AG09309 (cell line): ENCODE measurements at places on chromosomes 13 and 19.
A peak's percentile ranks its signal among the peaks of the same experiment; 100 is the strongest.

DNA sequence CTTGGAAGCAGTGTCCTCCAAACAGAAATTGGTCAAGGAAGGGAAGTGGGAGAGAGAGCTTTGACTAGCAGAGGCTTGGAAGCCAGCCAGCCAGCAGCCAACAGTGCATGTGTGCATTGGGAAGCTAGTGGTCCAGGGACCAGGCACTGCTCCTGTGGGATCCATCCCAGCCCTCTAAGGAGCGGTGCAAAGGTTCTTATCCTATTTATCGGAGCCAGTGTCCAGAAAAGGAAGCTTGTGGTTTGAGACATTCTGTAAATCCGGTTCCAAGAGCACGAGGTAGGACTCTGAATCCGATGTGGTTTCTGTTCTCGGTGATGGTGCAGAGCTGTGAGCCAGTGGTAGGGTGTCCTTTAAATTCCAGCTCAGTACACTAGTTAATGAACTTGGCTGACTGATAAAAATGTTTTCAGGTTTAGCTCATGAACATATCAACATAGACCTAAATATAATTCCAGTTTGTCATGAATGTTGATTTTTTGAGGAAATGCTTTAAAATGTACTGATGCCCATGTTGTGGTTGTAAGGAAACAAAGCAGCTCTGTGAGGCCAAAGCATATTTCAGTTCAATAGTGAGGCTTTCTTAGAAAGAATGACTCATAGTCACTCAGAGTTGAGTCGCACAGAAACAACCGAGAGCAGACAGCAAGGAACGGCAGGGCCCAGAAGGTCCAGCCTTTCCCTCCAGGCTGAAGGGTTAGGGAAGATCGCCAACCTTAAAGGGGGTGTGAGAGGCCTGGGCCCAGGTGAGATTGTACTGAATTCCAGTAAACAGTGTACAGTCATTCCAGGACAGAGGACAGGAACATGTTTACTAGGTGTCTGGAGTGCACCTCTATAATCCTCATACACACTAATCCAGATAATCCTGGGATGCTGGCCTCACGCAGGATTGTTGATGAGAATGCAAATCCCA is 21.5 kb upstream of the GARRE1 start:
- DNase-seq: peak; percentile 90

DNA sequence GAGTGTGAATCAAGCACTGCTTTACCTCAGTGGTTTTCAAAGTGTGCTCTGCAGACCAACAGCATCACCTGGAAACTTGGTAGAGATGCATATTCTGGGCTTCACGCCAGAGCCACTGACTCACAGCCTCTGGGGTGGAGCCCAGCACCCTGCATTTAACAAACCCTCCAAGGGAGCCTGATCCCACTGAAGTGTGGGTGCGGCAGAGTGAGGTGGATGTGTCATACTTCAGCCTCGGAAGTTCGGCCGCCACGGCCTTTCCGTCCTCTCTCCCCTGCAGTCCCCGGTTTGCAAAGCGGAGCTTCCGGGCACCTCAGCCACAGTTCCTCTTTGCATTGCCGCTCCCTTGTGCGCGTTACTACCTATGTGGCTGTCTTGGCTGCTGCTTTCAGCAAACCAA is 33.3 kb upstream of the MICU2 start:
- no peak for DNase-seq

GRCh38 chr19:16327911-16328823 is 3.5 kb downstream of the KLF2 start:
- no peak for DNase-seq

DNA sequence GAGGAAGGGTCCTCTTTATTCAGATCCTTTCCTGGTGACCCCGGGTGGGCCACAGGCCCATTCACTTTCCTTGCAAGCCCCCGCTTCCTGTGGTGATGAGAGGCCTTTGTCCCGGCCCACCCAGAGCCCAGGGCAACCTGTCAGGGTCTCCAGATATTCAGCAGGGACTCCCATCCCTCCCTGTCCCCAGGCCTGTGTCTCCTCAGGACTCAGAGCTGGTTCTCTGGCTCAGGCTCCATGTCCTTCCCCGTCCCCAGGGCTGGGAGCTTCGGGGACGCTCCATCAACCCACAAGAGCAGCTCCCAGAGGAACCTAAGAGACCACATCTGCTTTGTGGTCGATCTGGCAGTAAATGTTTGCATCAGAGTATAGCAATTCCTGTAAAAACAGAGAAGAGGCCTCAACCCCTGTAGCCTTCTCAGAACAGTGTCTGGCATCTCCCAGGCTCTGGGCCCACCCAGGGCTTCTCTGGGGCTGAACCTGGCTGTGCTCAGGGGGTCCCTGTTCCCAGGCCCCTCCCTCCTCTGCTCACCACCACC is 7.8 kb downstream of the CEACAM4 start:
- no peak for DNase-seq

- DNase-seq: no peak
Observed at GRCh38 chr19:50327013-50327412, 2.2 kb downstream of the KCNC3 start.

DNA sequence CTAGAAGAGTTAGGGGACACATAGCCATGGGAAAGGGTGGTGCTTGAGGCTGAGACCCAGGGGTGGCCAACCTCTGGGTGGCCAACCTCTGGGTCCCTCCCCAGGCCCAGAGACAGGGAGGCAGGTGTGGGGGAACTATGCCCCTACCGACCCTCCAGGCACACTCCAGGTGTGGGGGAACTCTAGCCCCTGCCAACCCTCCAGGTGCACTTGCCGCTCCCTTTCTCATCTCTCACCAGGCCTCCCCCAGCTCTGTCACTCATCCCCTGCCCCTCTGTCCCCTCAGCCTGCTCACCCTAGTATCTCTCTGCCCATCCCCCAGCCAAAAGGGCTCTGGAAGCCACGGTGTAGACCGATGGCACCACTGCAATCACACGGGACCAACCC is 10.6 kb upstream of the VSTM2B start:
- DNase-seq: no peak

DNA sequence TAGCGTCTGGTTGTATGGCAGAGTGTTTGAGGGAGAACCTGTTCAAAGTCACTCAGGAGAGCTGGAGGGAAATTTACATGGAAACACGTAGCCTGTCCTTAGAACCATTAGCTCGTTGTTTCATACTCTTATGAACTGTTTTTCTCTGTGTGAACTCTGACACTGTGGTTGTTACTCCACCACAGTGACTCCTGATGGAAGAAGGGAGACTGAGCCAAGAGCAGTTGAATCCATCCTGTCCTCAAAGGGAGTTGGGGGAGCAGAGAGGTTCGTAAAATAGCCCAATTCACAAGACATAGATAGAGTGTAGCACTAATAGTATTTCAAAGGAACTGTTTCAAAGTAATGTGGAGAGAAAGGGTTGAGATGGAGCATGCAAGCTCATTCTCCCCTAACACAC is 964.8 kb downstream of the PCDH9 start:
- DNase-seq: no peak

DNA sequence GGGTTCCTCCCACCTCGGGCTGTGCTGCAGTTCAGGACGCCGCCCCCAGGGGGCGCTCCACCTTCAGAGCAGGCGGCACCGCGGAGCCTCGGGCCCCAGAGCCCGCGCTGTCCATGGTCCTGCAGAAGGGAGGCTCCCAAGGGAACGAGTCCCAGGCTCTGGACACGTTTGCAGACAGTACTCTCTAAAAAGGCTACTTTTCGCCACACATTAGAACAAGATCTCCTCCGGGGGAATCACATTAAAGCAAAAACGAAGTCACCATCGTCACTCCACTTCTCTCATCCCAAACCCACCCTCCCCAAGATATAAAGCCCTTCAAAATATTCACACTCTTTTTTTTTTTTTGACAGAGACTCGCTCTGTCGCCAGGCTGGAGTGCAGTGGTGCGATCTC is 4.6 kb upstream of the SIGLEC10 start:
- no peak for DNase-seq

DNA sequence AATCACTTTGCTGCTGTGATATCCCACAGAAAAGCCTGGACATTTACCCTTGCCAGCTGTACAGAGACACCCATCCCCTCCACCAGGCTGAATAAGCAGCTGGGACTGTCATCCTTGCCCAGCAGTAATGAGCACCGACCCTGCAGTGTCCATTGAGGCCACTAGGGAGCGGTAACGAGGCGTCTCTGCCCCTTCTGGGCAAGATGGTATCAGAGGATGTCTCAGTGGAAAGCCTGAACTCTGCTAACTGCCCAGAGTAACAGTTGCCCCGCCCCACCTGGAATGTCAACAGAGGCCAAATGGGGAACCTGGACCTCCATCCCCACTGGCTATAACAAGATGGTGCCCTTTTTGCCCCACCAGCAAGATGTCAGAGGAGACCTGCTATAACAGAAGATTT is 22.8 kb upstream of the CEACAM20 start:
- DNase-seq: no peak

GRCh38 chr13:79806821-79807220 is 325.9 kb downstream of the NDFIP2 start:
- no peak for DNase-seq

- DNase-seq: no peak
Observed at GRCh38 chr19:52331757-52332156, 4.3 kb upstream of the ZNF610 start.

DNA sequence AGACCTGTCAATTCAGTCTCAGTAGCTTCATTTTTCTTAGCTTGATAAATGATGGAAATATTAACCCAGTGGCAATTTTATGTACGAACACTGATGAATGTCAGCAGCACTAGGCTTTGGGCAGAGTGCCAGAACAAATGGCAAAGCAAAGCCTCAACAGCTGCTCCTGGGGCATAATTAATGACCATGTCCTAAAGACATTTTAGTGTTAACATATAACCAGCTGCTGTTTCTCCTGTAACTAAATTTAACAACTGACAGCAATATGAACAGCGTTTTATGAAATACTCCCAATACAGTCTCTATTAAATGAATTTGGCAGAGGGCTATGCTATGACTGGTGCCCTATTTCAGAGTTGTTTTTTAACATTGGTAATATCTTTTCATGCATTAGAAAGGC is 47.1 kb downstream of the ZNF568 start:
- no peak for DNase-seq

GRCh38 chr19:39918183-39918651 is 16.2 kb downstream of the FCGBP start:
- DNase-seq: no peak

DNA sequence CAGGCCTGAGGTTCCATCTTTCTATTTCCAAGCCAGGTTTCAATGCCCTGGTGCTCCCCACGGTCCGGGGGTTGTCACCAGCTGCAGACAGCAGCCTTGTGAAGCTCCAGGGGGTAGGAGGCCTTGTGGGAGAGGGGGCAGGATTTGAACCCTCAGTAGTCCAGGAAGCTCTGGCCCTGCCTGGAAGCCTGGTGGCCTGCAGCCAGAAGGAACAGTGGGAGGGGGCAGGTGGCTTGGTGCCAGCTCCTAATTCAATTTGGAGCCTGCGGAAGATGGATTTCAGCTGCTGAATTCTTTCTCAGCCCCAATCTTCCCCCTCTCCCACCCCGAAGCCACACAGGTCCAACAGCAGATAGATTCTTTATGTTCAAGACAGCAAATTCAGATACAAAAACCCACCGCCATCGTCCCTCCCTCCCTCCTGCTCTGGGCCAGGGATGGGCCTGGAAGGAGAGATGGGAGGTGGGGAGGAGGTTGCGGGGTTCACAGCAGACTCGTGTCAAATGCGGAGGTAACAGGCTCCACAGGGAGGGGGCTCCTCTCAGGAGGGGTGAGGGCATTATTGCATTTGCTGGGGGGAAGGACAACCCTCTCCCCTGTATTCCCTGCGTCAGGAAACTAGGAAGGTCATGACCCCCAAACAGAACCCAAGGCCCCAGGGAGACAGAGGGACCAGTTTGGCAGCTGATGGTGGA is 2.4 kb upstream of the PTGER1 start:
- no peak for DNase-seq

- DNase-seq: no peak
Observed at GRCh38 chr13:41915081-41915480, 45.8 kb downstream of the VWA8 start.

DNA sequence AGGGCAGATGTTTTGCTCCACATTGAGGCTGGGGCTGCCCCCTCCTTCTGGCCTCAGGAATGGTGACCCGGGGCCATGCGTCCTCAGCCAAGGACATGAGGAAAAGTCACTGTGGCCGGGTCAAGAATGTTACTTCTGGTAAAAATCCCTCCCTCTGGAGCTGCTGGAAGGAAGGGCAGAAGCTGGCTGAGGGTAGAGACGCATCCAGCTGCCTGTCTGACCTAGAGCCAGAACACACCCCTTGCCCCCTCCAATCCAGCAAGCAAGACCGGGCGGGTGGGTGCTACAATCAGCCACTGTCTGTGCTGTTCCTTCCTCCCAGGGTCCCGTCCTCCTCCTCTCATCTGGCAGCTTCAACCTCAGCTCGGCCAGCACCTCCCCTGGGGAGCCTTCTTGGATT is 59.0 kb downstream of the PTPRS start:
- no peak for DNase-seq

- DNase-seq: peak; percentile 37
Observed at GRCh38 chr13:60351326-60351725, 45.7 kb upstream of the TDRD3 start.

DNA sequence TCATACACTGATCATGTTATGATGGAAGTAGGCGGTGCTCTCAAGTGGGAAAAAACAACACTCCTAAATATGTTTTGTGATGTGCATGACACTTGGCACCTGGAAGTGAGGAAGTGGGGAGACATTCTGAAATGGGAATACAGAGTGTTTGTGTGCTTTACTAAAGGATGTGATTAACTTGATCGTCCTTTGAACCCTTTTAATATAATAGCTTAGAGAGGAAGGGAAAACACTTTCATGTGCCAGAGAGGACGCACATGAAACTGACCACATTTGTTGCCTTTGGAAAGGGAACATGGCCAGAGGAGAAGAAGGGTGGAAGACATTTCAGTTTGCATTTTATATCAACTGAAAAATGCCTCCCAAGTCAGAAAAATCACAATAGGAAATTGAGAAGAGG is 31.4 kb downstream of the SMAD9 start:
- no peak for DNase-seq

DNA sequence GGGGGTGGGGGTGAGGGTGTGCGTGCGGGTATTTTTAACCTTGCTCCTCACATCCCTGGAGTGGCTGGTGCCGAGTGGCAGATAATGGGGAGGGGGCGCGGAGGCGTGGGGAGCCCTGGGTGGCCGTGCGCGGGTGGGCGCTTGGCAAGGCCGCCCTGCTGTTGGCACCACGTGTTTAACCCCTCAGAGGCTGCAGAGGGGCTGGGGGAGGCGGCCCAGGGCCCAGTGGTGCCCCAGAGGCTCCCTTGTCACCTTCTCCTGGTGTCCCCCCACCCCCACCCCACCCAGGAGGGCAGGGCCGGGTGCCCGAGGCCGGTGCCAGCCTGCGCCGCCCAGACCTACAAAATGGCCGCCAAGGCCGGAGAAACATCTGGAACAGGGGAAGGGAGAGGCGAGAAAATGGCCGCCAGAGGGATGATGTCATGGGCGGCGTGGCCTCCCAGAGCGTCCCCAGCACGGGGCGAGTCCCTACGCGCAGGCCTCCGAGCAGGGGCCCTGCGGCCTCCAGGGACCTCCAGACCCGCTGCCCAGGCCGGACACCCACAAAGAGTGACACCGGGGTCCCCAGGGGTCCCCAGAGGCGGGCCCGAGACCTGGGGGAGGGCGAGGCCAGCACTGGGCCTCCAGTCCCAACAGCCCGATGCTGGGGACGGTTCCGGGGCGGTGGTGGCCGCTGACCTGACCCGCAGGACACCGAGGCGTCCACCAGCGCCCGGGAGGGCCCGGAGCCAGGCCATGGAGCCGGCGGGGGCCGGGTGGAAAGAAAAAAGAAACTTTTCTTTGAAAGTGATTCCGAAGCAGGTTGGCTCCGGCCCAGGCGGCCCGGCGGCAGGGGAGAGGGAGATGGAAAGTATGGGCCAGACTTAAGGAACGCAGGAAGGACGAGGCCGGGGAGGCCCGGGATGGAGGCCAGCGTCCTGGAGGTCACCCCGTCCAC is 38.2 kb downstream of the NFIC start:
- DNase-seq: peak; percentile 76

GRCh38 chr19:33499248-33499647 is 22.3 kb downstream of the PEPD start:
- DNase-seq: no peak
